ENCODE measurements at places on chromosomes 1 and 21.

GRCh38 chr1:116706123-116706522, 38.6 kb upstream of the IGSF3 start:
- no peak for DNase-seq

DNA sequence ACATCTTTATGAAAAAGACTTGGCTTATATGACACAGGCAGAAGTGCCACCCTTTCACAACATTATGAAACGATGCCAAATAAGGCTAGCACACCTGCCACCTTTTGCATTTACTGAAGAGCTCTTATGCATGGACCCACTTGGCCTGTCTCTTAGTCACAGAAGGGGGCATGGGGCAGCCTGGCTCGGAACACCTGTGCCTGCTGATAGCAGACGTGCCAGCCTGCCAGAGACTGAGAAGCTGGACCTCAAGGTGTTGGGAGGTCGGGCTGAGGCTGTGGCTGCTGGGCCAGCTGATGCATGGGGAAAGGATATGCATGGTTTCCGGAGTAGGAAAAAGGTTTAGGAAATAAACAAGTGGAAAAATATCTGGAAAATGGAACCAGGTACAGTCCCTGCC, 21.5 kb downstream of the RCAN1 start:
- DNase-seq, result peak; percentile 45

GRCh38 chr1:30981172-30981571, 72.6 kb upstream of the SDC3 start:
- DNase-seq, result peak; percentile 25

DNA sequence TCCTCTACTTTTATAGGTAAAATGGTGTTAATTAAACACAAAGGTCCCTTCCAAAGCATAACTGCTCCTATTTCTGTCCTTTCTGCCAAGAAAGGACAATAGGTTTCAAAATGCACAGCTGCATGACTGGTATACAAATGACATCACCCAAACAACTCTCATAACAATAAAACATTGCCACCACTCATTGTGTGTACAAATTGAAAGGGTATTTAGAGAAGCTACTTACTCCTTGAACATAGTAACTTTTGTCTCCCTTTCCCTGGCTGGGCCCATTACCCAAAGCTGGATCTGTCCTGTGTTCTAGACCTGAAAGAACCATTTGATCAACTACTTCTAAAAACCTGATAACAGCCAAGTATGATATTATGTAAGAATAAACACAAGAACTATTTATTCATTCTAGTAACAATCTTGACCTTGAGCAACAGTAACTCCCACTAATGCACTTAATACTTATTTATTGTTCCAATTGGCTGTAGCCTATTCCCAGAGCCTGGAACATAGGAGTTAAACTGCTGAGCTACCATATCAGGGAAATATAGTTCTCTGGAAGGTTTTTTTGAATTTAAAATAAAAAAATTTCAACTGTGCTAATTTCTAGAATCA, 38.2 kb downstream of the TTLL7 start:
- DNase-seq, result no peak

DNA sequence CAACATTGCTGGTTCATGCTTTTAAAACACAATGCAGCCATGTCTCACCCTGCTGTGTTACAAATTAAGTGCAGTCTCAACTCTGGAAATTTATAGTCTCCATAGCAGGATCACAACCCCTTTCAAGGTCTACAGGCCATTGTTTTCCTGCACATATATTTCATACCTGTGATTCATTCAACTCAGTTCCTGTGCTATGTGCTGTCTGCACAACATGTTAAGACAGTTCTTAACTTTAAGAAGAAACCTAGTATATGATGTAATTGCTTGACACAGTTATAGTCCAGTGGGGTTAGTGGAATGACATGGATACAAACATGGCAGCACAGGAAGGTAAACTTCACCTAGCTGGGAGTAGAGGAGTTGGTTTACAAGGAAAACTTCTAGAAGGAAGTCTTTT, 106.4 kb downstream of the IFI44 start:
- DNase-seq, result no peak

DNA sequence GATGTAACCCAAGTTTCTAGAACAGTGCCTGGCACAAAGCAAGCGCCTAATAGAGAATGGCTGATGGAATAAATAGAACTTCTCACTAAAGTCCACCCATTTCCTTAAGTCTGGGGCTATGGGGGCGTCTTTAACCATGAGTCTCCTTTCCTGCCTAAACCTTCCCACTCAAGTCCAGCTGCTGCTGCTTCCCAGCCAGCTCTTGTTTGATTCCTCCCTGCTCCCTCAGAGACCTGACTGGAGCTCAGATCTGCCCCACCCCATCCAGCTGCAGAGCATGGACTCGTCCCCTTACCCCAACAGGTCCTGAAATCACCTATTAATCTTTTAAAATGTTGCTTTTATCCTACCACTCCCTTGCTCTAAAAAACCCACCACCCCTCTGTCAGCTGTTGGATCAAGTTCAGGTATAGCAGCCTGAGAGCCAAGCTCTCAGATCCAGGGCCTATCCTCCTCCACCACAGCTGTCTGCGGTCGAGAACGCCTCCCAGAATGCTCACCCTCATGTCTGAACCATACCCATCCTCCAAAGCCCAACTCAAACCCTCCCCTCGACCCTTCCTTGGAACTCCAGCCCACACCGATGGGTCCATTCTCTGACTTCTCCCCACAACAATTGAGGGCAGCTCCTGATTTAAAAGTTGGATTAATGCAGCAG, 12.8 kb upstream of the GALNT2 start:
- no peak for DNase-seq

- DNase-seq, result peak; percentile 36
These were observed 2.5 kb upstream of the SAMD11 start for GRCh38 chr1:921011-921837.

DNA sequence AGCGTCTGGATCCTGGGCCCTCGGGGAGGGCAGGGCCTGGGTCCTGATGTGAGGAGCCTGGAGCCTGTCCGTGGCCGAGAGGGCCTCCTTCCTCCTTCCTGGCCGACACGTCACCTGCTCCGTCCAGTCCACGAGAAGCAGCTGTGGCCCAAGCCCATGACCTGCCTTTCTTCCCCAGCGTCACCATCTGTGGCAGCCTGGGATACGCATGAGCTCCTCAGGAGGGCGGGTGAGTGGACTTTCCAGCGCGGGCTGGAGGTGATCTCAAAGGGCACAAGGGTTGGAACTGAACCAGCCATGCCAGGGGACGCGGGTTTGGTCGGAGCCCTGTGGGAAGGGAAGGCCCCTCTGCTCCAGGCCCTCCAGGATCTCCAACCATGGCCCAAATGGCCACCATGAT, 90.4 kb downstream of the DHRS3 start:
- no peak for DNase-seq

DNA sequence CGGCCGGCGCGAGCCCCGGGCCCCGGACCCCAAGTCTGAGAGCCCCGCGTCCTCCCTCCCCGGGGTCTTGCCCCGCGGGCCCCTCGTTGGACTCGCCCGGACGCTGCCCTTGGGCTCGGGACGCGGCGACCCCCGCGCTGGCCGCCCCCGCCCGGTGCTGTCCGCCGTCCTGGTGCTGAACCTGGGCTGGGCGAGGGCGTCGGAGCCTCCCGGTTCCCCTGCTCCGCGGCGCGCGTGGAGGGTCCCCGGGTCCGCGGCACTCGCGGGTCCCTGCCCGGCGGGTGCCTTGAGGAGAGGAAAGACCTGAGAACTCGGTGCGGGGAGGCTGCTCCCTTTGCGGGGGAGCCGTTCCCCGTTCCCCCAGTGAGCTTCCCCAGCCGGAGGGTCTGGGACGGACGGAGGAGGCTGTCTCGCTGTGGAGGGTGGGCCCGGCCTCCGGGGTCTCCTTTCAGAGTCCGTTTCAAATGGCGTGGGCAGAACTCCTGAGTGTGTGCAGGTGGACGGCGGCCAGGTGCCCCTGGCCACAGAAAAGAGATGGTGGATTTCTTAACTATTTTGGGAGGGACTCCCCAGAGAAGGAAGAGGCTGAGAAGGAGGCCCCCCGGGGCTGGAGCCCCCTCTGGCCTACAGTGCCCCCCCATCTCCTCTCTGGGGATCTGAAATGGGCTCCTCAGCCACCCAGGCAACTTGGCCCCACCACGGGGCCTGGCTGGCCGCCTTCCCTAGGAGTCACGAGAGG, 595 bp downstream of the GABRD start:
- no peak for DNase-seq

GRCh38 chr1:32758795-32759430, 56.3 kb upstream of the SYNC start:
- no peak for DNase-seq

GRCh38 chr1:106536741-106537140, 519.7 kb upstream of the PRMT6 start:
- no peak for DNase-seq

DNA sequence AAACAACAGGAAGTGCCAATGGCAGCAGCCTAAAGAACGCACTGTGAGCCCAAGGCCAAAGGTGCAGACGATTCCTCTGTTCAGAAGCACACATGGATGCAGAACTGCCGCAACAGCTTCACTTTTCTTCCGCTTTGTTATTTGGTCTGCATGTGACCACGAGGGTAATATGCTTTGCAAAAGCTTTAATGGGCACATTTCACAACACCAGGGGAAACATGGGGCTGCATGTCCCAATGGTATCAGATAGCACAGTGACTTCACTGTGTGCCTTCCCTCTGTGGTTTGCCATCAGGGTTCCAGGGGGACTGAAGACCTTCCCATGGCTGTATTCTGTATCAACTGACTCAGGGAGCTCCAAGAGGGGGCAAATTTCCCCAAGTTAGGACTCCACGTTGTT, 28.3 kb downstream of the THAP3 start:
- no peak for DNase-seq

GRCh38 chr1:119266858-119267257, 101.7 kb upstream of the HAO2 start:
- no peak for DNase-seq

DNA sequence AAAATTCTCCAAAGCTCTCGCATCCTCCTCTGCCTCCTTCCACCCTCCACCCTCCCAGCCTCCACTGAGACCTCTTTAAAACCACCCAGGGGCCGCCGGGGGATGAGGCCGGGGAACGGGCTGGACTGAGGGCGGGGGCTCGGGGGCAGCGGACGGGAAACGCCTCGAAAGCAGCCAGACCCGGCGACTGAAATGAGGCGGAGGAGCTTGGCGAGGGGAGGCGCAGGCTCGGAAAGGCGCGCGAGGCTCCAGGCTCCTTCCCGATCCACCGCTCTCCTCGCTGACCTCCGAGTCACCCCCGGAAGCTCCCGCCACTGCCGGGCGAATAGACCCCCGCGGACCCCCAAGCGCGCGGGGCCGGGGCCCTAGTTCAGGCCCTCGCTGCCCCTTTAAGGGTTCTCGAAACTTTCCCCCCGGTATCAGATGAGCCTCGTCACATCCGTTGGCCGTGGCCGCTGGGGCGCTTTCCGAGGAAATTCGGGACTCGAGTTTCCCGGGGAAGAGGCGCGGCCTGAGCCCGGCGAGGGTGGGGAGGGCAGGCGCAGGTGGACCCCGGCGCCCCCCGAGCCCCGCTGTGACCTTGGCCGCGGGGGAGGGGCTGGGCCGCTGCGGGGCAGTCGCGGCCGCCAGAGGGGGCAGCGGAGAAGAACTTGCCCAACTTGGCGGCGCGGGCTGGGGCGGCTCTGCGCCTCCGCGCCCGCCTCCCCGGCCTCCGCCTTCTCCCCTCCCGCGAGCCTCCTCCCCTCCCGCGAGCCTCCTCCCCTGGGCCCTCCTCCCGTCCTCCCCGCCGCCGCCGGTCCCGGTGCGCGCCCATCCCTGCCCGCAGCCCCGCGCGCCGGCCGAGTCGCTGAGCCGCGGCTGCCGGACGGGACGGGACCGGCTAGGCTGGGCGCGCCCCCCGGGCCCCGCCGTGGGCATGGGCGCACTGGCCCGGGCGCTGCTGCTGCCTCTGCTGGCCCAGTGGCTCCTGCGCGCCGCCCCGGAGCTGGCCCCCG, at the start of gene BACE2:
TSS of gene BACE2 (plus strand) at position 813 of the 995 bp plus-strand sequence. CDS start at position 917, 104 bp downstream.
- peak; percentile 35 for DNase-seq

DNA sequence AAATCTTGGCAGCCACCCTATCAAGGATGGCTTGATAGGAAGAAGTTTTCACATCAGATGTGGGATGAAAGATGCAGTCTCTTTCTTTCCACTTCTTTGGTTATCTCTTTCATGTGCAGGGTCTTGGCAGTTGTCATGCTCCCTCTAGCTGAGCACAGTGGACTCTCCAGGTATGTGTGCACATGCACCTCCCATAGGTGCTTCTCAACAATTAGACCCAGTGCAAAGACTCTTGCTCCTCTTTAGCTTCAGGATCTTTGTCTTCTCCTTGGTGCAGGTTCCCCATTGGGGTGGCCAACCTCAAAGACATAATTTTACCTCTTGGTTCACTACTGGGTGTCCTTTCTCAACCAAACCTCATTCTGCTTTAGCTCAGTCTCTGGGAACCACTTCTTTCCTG, 80.7 kb downstream of the TBX15 start:
- DNase-seq, result no peak

- peak; percentile 62 for DNase-seq
These were observed 8.2 kb upstream of the IRF2BP2 start for GRCh38 chr1:234617986-234618736.

DNA sequence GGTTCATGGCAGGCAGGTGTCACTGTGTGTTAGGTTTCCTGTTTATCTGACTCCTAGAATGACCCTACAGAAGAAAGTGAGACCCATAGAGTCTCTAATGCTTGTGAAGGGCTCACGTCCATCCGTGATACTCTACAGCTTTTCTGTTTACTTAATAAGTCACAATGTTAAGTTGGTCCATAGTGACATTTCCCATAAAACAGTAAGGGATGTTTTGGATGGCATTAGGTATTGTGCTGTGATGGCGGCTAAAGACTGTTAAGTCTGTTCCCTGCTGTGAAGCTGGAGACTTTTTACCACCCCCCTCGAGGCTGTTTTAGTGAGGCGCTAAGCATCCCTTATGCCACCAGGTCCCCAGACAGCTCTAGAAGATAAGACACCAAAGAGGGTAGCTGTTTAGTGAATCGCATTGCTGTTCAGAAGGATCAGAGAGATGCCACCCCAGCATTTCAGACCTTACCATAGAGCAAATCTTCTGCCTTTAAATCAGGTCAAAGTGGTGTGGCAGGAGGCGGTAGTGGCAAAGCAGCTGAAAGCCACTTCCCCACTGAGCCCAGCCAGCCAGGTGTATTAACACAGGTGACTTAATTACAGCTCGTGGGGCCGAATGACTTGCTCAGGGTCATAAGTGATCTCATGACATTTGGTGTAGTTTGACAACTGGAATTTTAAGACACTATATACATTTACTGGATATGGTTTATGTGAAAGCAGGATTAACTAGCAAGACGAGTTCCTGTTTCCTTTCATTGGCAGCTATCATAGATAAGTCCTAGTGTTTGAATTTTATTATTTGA, 25.0 kb downstream of the SLC37A1 start:
- peak; percentile 15 for DNase-seq

- peak; percentile 64 for DNase-seq
These were observed 60.6 kb downstream of the SIM2 start for GRCh38 chr21:36759348-36760083.

GRCh38 chr1:70353601-70354331, 756 bp downstream of the ANKRD13C start:
- peak; percentile 17 for DNase-seq

GRCh38 chr1:33852711-33853110, 11.2 kb upstream of the HMGB4 start:
- no peak for DNase-seq

DNA sequence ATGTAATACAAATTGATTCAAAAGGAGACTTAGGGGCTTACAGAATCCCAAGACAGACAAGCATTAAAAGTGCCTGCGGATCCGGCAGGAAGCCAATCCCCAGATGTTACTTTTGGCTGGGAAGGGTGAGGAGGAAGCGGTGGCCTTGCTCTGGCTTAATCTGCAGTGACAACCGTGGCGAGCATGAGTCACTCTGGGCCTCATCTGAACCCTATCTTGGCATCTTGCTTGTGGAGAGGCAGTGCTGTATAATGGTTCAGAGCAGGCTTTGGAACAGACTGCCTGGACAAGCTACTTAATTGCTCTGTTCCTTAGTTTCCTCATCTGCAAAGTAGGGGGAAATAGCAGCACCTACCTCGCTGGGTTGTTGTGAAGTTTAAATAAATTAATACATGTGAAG, 74.1 kb downstream of the XCL2 start:
- peak; percentile 45 for DNase-seq

GRCh38 chr1:40299366-40300248, 17.5 kb downstream of the COL9A2 start:
- DNase-seq, result no peak
